ENCODE measurements at places on chromosomes 12 and 14.

GRCh38 chr14:74630881-74631690 is 19.0 kb upstream of the LTBP2 start:
- DNase-seq, result no peak

DNA sequence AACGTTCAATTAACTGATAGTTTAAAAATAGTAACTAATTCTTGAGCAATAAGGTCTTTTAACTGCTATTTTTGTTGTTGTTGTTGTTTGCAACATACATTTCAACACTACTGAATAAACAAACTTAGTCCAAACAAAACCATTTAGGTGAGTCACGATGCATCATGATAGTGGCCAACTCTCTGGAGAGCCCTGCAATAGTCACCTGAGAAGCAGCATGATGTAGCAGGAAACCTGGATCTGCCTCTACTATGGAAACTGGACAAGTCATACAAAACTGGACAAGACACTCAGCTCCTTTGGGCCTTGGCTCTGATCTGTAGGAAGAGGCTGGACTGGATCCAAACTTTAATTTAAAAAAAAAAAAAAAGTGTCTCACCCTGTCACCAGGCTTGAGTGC is 117.3 kb downstream of the MED13L start:
- no peak for DNase-seq

DNA sequence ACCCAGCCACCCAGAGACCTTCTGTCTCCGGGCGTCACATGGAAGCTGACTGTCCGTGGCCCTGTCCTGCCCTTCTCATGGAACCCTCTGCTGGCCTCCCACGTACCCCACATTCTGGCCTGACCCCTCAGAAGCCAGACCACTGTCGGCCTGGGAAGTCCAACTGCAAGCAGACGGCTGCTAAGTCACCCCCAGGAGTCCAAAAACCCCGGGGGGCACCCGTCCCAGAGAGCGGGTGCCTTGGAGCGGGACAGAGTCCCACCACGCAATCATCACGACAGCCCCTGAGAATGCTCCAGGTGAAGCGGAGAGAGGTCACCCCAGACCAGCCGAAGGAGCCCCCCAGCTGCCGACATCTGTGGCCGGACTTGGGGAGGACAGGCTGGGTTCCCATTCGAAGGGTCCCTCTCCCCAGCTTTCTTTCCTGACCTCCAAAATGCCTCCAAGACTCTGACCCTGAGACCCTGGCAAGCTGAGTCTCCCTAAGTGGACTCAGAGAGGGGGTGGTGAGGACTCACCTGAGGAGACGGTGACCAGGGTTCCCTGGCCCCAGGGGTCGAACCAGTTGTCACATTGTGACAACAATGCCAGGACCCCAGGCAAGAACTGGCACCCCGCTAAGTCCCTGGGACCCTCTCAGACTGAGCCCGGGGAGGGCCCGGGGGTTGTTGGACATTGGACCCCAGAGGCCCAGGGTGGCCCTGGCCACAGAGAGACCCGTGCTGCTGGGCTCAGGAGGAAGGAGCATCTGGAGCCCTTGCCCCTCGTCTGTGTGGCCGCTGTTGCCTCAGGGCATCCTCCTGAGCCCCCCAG is 337.1 kb downstream of the TMEM121 start:
- DNase-seq, result no peak

DNA sequence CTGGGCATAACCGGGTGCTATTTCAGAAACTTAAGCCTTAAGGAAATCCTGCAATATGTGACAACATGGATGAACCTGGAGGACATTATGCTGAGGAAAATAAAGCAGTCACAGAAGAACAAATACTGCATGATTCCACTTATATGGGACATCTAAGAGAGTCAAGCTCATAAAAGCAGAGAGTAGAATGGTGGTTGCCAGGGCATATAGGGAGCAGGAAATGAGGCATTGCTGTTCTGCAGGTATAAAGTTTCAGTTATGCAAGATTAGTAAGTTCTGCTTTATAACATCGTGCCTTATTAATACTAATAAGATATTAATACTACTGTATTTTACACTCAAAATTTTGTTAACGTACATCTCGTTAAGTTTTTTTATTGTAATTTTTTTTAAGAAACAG is 124.2 kb upstream of the ATF1 start:
- DNase-seq, result no peak

GRCh38 chr12:9725213-9725870 is 7.6 kb downstream of the CLECL1 start:
- DNase-seq, result no peak

GRCh38 chr12:124599074-124599999 is 31.9 kb upstream of the NCOR2 start:
- DNase-seq, result no peak

- no peak for DNase-seq
Measured at GRCh38 chr14:82192387-82192786, 658.7 kb upstream of the SEL1L start.

GRCh38 chr14:104020471-104020870 is 65.0 kb upstream of the ASPG start:
- DNase-seq, result no peak

GRCh38 chr12:109461049-109461845 is 15.9 kb downstream of the KCTD10 start:
- peak; percentile 23 for DNase-seq

GRCh38 chr14:21068521-21069387 is 1.4 kb upstream of the ARHGEF40 start:
- DNase-seq, result peak; percentile 82

- no peak for DNase-seq
Measured at GRCh38 chr12:93745286-93745685, 68.1 kb downstream of the CRADD start.

DNA sequence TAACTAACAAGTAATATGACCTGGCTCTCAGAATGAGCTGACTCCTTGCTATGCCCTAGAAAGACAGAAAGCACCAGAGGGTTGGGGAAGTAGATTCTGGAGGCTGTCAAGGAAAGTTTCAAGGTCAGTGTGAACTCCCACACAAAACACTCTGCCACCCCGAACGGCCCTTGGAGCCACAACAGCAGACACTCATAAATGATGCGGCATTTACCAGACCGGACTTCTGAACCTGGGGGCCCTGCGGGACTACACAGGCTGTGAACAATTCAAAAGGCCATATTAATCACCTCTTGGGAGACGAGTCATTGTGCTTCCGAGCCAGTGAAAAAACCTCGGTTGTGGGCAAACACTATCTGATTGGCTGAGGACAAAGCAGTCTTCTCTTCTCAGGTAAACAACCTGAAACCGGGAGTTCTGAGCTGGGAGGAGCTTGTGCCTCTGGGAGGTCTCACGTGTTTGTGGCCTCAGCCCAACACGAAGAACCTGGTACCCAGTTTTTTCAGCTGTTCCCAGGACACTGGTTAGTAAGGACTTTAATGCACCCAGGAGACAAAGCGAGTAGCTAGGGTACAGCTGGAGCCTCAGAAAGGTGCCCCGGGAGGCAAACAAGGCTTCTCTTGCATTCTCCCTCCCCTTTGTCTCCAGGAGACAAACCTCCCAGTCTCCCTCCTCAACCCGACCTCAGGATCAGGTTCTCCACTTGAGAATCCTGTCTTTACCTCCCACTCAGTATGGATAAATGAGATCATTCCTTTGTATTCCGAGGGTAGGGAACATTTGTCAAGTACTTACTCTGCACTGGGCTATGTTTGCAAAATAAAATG is 35.3 kb downstream of the VWF start:
- no peak for DNase-seq

DNA sequence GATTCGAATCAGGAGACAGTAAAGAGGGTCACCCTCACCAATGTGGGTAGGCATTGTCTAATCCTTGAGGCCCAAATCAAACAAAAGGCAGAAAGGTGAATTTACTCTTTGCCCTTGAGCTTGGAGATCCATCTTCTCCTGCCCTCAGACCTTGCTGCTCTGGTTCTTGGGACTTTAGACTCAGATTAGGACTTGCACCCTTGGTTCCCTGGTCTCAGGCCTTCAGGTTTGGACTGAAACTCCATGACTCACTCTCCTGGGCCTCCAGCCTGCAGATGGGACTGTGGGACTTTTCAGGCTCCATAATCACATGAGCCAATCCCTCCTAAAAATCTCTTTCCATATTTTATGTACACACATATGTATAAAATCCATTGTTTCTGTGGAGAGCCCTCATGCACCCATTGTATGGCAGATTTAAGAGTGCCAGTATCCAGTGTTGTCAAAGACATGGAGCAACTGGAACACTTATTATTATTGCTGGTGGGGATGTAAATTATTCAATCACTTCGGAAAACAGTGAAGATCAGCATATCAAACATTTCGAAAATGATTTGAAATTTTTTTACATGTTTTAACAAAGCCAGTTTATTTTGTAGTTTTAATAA is 48.7 kb downstream of the EID3 start:
- DNase-seq, result no peak

DNA sequence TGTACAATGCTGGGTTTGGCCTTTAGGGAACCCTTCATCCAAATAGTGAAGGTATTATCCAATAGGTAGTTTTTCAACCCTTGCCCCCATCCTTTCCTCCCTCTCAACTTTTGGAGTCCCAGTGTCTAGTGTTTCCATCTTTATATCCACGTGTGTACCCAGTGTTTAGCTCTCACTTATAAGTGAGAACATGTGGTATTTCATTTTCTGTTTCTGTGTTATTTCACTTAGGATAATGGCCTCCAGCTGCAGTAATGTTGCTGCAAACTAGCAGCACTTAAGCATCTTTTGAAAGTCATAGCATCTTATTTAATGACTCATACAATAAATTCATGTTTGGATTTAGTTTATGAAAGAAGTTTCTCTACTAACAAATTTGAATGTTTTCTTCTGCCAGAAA is 442.5 kb downstream of the NELL2 start:
- DNase-seq, result no peak

DNA sequence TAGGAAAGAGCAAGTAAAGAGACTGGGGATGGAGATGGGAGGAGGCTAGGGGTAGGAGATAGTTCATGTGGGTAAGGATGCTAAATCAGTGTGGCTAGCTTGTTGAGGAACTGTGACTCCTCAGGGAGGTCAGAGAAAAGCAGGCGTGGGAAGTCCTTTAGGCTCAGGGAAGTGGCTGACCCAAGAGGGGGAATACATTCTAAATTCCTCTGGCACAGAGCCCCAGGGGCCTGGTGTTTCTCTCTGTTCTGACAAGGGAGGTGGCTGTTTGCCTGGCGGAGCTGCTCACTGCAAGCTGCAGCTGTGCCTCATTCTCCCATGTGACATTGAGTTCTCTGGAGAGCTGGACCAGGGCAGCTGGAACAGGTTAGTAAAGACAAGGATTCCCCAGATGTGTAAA is 152.2 kb upstream of the SLC38A2 start:
- DNase-seq, result no peak

DNA sequence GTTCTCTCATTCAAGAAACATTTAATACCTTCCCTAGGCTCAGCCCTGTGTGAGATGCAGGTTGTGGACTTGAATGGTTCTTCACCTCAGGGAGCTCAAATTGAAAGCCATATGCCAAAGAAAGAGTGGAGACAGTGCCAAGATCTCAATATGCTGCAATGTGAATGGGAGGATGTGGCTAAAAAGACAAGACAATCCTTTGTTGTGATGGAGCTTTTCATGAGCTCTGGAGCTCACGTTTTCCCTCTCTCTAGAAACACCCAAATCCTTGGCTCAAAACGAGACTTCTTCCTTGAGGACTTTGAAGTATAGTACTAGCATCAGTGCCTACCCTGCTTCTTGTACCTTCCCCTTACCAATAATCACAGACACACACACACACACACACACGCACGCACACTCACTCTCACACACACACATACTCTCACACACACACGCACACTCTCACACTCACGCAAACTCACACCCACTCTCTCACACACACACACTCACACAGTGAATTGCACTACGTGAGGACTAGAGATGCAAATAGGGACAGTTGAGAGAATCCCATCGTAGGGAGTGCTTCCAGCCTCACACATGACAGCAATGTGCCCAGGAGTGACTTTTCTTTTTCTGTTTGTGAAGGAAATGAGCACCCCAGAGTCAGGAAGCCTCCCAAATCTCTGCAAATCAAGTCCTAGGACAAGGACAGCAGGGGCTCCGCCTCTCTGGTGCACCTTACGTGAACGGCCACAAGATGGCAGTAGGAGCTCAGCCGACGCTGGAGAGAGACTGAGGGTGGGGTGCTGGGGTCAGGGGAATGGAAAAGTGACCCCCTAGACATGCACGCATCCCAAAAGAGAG is 231.4 kb downstream of the PCNX1 start:
- peak; percentile 58 for DNase-seq

- no peak for DNase-seq
Measured at GRCh38 chr12:73072214-73072613, 800.0 kb downstream of the TRHDE start.

DNA sequence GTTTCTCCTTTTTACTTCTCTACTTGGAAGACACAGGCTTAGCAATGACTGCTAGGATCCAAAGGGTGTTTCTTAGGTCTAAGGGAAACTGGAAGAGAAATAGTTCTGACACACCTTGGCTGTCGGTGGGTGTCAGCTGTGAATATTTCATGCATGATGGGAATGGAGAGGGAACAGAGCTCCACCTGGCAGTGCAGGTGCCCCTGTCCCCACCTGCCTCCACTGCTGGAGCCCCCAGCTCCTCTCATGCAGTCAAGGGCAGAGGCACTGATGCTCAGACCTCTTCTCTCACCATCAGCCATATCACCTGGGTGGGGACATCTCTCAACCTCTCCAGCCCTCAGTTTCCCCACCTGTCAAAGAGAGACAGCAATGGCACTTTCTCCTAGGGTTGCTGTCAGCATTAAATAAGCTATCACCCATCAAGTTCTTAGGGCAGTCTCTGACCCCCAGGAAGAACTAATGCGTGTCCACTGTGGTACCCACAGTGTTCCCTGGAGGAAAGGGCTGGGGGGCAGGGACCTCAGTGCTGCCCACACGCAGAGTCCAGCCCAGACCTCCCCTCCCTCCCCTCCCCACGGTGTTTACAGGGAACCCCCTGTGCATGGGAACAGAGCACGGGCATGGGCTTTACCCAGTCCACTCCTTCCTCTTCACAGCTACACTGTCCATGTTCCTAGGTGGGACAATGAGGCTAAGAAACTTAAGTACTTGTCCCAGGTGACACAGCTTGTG is 69.1 kb downstream of the C14orf132 start:
- DNase-seq, result no peak

DNA sequence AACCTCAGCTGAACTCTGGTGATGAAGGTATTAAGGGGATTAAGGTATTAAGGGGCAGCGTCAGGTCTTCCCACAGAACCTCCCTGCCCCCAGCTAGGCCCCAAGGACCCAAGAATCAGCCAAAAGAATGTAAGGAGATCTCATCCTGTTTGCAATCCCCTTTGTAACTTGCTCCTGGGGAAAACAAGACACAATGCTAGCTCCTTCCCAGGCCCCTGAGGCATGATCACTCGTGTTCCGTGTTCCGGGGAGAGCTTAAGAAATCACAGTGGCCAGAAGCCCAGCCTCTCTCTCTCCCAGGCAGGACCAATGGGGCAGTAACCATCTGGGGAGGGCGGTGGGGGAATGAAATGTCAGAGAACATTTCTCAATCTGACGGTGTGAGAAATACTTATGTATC is 33.2 kb downstream of the PIGH start:
- no peak for DNase-seq

DNA sequence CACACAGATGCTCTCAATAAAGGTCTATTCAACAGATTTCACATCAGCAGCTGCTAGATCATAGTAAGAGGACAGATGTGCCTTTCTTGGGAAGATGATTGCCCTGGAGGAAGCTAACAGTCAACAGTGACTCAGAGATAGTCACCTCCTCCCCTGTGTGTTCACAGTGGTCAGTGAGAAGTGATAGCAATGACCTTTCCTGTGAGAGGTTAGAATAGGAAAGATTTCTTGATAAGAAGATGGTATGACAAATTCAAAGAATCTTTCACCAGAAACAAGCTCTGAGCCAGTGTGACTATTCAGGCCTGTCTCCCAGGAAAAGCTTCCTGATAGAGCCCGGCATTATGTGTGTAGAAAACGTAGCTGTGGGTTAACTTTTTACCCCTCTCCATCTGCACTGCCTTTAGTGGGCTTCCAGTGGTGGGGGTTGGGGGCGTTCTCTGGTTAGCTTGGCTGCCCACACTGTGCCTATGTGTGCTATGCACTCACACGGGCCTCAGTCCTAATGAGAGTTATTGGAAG is 66.4 kb upstream of the ARHGAP5 start:
- DNase-seq, result peak; percentile 73
